ENCODE measurements at places on chromosomes 2 and 18.

- DNase-seq = no peak
Measured at GRCh38 chr18:79798999-79799370, 1.2 kb downstream of the KCNG2 start.

DNA sequence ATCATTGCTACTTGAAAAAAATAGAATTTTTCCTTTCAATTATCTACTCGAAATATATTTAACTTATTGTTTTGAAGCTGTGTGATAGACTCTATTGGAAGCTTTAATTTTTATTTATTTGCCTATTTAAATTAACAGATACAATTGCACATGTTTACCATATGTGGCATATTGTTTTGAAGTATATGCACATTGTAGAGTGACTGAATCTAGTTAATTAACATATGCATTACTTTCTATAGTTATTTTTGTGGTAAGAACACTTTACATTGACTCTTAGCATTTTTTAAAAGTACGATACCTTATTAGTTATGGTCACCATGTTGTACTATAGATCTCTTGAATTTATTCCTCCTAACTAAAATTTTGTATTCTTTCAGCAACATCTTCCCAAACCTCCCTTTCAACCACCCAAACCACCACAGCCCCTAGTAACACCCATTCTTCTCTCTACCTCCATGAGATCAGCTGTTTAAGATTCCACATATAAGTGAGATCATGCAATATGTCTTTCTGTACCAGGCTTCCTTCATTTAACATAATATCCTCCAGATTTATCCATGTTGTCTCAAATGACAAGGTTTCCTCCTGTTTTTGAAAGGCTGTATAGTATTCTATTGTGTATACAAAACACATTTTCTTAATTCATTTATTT, 58.5 kb upstream of the SPHKAP start:
- DNase-seq = no peak

GRCh38 chr2:222355860-222356259, 57.1 kb upstream of the PAX3 start:
- DNase-seq = no peak

- no peak for DNase-seq
Measured at GRCh38 chr2:47402555-47402804, 476 bp upstream of the MSH2 start.

Data from activated B cell treated with CpG ODN at 0.5 μM for 24 hours (primary cell).